ENCODE measurements at places on chromosomes 12 and 14.
A peak's percentile ranks its signal among the peaks of the same experiment; 100 is the strongest.

GRCh38 chr14:35072226-35072625 lies 26.2 kb downstream of the FAM177A1 start:
- no peak for DNase-seq

DNA sequence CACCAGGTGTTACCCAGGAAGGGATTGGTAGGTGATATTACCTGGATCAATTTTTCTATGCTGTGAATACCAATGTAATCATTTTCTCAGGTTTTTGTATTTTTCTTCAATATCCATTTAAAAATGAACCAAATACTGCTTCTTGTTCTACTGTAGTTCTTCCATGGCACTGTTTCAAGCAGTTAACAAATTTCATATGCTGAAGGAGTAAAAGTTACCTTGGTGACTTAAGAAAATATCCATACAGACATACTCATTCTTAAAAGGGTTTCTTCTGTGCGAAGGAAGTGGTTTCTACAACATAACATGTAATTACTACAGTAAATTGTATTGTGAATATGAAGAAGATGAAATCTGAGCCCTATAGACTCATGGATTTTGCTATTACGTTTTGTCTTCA lies 222.5 kb downstream of the TMEM117 start:
- DNase-seq: no peak

DNA sequence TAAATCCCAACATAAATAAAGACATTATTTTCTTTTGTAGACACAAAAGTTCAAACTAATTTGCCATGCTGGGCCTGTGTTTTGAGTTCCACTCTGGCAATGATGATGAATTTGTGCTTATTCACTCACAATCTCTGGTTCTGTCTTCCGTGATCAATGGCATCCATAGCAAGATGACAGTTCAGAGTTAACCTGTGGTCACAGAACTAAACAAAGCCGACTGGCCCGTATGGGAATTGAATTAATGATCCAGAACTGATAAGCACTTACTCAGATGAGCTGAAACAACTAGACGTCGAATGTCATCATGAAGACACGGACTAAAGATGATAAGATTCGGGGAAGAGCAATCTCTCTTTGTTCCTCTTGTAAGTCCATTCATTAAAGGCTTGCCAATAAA lies 81.6 kb downstream of the CAPZA3 start:
- DNase-seq: no peak

DNA sequence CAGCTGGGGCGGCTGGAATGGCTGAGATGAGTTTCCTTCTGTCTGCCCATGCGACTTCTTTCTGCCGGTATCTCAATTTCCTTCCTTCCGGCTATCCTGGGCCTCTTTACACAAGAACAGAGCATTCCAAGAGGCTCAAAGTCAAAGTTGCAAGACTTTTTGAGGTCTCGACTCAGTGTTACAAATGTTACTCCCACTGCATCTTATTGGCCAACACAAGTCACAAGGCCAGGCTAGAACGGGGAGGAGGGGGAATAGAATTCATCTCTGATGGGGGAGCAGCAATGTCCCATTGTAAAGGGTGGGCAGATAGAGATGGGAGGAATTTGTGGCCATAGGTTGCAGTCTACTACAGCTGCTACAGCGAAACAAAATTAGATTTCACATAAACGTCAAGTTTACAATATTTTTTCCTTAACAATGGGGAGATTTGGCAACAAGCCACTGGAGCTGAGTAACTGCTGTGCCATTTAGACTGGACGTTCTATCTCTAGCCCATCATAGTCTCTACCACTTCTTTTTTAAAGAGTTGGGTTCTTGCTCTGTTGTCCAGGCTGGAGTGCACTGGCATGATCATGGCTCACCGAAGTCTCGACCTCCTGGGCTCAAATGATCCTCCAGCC lies 9.5 kb upstream of the NYNRIN start:
- DNase-seq: no peak

- no peak for DNase-seq
Observed at GRCh38 chr14:22448035-22448904, 140.8 kb downstream of the DAD1 start.

GRCh38 chr14:98899441-98899840 lies 372.6 kb downstream of the BCL11B start:
- peak; percentile 79 for DNase-seq

DNA sequence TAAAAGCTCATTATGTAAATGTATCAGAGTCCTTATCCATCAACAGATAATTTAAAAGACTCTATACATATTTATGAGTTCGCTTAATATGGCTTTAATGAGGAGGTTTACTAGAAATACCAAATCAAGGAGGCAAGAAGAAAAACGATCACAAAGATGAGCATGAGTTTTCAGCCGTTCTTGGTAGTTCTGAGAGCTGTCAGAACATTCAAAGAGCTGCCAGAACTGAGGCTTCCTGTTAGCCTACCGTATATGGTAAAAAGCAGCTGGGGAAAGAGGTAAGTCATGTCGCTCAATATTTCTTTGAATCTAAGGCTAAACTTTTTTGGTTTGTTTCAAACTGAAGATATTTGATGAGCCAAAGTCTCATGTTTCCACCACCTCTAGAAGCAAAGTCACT lies 115.3 kb upstream of the PLXNC1 start:
- no peak for DNase-seq

- no peak for DNase-seq
Observed at GRCh38 chr14:87679866-87680265, 313.1 kb downstream of the GALC start.

DNA sequence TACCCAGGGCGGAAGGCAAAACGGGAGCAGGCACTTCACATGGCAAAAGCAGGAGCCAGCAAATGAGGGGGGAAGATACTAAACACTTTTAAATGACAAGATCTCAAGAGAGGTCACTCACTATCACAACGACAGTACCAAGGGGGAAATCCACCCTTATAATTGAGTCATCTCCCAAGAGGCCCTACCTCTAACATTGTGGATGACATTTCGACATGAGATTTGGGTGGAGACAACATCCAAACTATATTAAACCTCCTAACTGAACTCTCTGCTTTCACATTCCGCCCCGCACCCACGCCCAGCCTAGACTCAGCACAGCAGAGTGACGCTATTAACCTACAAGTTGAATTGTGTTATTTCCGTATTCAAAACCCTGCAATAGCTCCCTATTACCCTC lies 76.7 kb upstream of the SCAF11 start:
- no peak for DNase-seq

GRCh38 chr12:79983492-79983891 lies 48.6 kb upstream of the PPP1R12A start:
- DNase-seq: no peak

- no peak for DNase-seq
Observed at GRCh38 chr14:57573173-57573572, 79.5 kb upstream of the CCDC198 start.

DNA sequence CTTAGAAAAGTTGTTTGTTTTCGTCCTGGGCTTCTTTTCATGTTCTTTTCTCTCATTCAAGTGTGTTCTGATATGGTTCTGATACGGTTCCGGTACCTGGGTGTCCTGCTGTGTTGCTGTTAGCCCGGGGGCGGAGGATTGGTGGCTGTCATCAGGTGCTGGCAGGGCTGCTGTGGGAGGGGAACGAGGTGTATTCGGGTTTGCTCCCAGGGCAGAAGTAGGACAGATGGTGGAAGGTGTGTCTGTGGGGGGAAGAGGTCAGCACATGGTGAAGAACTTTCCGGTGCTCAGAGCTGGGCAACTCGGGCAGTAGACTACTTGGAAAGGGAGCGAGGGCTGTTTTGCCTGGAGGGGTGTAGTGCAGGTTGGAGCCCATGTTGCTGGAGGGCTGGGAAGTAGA lies 70.2 kb downstream of the SLC25A47 start:
- DNase-seq: no peak

DNA sequence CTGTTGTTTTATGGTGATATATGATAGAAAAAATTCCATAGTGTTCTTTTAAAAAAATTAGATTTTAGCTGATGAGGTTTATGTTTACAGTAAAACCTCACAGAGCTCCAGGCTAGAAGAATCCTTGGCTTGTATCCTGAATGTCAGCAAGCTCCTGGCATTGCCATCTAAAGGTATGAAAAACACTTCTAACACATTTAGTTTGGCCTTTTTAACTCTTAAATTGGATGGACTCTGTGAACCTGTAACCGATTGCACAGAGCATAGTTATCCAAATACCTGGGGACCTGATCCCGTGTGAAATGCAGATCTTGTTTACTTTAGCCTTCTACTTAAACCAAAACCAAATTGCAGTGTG lies 241.1 kb upstream of the DCN start:
- DNase-seq: no peak

GRCh38 chr14:90319173-90319572 lies 12.6 kb downstream of the NRDE2 start:
- DNase-seq: no peak

- no peak for DNase-seq
Observed at GRCh38 chr14:99192028-99192621, 79.9 kb downstream of the BCL11B start.

GRCh38 chr12:98741196-98741555 lies 96.1 kb downstream of the APAF1 start:
- no peak for DNase-seq

GRCh38 chr12:30357766-30358490 lies 337.7 kb downstream of the IPO8 start:
- DNase-seq: no peak

- DNase-seq: peak; percentile 86
Observed at GRCh38 chr14:101235335-101236103, 325.8 kb upstream of the DIO3 start.

- no peak for DNase-seq
Observed at GRCh38 chr12:16100206-16100605, 177.3 kb downstream of the SLC15A5 start.

DNA sequence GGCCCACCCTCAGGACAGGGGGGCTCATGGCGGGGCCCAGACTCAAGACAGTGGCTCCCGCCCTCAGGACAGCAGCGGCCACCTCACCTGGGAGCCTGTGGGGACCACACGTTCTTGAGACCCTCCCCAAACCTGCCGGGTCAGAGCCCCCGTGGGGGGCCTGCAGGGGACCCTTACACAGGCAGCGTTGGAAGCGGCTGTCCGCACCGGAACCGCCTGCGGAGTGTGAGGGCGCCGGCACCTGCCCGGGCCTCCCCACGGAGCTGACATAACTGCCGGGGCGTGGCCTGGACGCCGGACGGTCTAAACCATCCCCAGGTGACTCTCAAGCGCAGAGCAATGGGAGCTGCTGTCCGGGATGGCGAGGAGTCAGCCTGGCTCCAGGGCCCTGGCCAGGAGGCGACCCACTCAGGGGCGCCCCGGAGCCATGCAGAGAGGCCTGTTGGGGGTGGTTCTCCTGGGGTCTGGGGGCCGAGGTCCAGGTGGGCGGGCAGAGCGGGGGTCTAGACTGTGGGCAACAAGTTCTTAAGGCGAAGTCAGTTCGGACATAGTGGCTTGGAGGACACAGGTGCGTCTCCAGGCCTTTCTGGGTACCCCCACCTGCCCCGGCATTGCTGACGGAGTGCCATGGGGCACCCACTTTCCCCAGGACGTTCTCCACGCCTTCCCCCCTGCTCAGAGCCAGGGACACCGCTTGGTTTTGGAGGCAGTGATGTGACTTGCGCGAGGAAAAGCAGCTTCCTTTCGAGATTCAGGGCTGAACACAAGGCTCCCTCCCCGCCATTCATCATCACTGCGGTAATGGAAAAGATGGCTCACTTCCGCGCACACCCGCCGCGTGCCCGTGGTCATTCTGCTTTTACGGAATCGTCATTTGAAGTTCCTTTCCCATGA lies 23.2 kb downstream of the GALNT9 start:
- no peak for DNase-seq

DNA sequence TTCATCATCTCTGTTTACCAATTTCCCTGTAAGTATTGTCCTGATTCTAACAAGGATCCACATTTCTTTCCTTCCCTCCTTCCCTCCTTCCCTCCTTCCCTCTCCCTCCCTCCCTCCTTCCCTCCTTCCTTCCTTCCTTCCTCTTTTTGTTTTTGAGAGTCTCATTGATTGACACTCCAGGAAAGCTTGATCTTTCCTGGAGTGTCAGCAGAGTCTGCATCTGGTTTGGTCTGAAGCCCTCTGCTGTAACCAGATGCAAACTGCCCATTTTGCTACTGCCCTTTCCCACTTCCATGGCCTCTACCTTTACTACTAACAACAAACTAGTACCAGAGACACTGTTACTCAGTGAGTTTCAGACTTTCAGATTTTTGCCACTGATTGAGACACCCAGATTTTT lies 14.4 kb upstream of the OR6C65 start:
- no peak for DNase-seq

GRCh38 chr12:49838973-49839633 lies 3.8 kb downstream of the BCDIN3D start:
- DNase-seq: no peak

GRCh38 chr12:131803961-131804521 lies 24.2 kb upstream of the MMP17 start:
- DNase-seq: no peak

DNA sequence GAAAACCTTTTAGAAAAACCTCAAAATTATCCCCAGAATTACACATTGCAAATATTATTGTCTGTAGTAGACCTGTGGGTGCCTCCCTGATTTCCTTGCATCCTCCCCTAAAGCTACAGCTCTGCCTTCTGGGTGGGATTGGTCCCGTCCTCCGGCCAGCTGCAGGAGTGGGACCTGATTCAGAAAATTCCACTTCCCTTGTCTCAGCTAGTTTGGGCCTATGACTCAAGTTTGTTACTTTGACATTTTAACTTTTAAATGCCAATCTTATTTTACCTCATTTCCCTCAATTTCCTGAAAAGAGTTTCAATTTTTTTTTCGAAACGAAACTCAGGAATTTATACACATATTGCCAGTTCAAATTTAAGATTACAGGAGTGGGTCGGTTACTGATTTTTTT lies 13.2 kb upstream of the SLC41A2 start:
- DNase-seq: no peak

GRCh38 chr14:64983439-64984310 lies 3.0 kb upstream of the FNTB start:
- DNase-seq: peak; percentile 76

GRCh38 chr12:27844366-27845090 lies 64.5 kb upstream of the MANSC4 start:
- no peak for DNase-seq

GRCh38 chr14:76769636-76770292 lies 8.5 kb downstream of the VASH1 start:
- DNase-seq: no peak

DNA sequence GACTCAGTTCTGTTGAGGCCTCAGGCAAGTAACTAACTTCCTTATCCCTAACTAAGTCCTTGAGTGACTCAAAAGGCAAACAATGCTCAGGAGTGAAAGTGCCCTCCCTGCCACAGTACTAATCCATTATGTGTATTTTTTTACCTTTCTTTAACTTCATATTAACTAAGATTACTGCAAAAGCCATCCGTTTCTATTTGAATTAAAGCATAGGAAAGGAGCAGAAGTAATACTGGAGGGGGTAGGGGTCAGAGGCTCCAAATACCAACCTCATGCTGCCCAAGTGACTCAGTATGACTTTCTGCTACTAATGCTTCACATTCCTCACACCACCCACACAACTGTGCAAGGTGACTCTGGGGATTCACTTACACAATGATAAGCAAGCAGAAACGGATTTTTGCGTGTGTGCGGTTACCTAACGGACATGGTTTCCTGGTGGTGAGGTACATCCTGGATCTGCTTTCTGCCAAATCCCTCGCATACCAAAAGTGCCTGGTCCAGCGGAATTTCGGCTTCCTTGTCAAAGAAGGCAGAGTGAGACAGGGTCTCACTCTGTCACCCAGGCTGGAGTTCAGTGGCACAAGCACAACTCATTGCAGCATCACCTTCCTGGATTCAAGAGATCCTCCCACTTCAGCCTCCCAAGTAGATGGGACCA lies 25.1 kb downstream of the MOK start:
- no peak for DNase-seq

- no peak for DNase-seq
Observed at GRCh38 chr14:68528040-68528687, 264.7 kb downstream of the ZFP36L1 start.
